ENCODE measurements at places on chromosomes 2 and 18.

DNA sequence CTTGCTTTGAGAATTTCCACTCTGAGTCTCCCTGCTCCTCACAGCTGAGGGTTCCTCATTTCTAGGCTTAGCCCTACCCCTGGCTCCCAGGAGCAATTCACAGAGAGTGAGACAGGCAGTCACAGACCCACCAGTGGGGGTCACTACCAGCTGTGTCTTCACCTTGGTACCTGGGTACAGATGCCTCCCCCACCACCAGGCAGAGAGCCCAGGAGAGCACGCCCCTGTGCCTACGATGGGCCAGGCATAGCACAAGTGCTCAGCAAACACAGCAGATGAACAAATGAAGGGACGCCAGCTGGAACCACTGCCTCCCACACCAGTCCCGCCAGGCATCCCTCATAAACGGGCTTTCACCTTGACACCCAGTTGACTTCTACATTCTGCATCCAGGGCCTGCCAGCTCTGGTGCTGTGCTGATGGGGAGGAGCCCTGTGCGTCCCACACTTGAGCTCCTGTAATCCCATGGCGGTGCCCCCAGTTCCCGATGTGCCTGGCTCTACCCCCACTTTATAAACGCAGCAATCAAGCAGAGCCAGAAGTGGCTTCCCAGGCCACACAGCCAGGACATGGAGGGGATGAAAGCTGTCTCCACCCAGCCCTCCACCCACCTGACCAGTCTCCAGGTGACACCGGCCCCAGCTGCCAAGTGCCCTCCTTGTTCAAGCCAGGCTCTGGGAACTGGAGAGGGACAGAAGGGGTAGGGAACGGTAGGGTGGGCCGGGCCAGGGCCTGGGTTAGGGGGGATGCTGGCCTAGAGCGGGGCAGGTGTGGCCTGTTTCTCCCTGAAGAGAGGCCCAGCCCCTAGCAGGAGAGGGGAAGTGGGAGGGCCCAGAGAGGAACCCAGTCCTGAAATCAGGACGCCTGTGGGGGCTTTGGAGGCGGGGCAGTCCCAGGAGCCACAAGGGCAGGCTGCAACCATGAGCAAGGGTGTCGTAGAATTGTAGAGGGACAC lies 42.5 kb downstream of the SCTR start:
- DNase-seq, result no peak

DNA sequence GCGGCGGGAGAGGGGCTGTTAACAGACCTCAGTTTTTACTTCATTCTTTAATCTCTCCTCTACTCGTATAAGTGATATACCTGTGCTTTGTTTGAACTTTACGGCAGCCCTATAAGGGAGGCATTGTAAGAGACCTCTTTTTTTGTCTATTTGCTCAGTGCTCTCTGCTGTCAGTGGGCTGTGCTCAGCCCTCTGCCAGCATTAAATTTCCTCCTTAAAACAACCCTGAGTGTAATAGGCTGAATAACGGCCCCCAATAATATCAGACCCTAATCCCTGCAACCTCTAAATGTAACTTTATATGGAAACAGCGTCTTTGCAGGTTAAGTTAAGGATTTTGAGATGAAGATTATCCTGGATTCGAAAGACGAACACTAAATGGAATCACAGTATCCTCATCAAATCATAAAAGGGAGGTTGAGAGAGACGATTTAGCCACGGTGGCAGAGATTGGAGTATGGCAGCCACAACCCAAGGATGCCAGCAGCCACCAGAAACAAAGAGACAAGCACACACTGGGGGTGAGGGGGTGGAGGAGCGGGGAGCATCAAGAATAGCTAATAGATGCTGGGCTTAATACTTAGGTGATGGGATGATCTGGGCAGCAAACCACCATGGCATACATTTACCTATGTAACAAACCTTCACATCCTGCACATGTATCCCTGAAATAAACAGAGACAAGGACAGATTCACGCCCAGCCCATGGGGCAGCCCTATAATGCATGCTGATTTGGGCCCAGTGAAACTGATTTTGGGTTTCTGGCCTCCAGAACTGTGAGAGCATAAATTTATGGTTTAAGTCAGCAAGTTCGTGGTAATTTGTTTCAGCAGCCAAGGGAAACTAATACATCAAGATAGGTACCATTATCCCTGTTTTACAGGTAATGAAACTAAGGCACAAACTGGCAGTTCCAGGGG lies 894 bp upstream of the FARSB start:
- no peak for DNase-seq

DNA sequence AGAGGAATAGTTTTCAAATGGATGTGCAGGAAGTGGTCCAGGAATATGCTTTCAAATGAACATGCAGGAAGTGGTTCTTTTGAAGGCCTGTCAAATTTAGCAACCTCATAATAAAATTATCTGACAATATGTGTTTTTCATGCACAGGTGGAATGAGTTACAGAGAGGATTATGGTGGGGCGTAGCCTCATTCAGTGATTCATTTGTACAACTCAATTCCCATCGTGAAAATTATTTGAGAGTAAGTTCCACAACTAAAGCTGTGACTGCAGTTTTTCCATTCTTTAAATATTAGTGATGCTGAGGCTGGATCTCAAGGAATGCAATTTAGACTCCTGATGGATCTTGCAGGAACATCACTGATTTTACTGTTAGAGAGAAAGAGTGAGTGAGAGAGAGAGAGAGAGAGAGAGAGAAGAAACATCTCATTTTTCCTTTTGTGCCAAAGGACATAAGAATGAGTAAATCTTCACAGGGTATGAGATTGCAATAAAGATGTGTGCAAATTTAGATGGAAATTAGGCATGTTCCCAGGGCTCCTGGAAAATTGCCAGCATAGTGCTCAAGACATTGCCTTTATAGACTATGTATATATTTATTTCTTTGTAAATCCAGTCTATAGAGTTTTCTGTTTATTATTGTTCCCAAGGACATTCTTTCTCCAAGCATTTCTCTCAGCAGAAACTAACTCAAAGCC lies 394.9 kb upstream of the ZEB2 start:
- DNase-seq, result no peak

DNA sequence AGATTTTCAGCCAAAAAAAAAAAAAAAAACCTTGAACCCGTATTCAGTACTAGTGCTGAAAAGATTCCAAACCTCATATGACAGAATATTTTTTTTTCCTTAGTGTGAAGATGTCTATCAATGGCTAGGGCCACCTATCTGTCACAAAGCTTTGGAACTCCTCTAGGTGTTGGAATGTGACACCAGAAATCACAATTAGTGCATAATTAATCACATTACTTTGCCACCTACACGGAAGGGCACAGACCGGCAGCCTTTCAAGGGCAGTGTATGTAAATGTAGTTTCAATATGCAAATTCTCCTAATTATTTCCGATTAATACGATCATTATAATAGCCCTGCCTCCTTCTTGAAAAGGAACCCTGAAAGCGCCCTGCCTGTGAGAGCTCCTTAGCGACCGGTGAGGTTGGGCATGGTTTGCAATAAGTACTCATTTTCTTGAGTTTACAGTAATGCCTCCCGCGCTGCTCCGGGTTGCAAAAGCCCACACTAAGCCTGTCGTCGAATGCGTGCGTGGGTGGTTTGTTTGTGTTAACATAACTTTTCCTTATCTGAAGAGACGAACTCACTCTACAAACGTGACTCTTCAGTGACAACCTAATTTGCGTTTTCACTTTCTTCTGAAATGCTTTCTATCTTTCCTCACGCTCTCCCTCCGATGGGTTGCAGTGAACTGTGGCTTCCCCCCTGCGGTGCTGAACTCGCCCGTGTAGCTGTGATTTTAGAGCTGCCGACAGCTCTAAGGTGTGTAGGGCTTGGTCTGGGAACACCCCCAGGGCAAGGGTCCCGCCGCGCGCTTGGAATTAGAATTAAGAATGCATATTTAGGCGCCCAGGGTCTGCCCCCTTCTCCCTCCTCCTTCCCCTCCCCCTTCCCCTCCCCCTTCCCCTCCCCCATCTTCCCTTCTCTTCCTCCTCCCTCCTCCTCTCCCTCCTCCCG lies 765 bp upstream of the ID2 start:
- peak; percentile 79 for DNase-seq

- DNase-seq, result peak; percentile 53
Observed at GRCh38 chr2:230411570-230412370, 4.2 kb upstream of the SP100 start.

GRCh38 chr2:55418072-55418471 lies 1.6 kb downstream of the CCDC88A start:
- DNase-seq, result no peak

DNA sequence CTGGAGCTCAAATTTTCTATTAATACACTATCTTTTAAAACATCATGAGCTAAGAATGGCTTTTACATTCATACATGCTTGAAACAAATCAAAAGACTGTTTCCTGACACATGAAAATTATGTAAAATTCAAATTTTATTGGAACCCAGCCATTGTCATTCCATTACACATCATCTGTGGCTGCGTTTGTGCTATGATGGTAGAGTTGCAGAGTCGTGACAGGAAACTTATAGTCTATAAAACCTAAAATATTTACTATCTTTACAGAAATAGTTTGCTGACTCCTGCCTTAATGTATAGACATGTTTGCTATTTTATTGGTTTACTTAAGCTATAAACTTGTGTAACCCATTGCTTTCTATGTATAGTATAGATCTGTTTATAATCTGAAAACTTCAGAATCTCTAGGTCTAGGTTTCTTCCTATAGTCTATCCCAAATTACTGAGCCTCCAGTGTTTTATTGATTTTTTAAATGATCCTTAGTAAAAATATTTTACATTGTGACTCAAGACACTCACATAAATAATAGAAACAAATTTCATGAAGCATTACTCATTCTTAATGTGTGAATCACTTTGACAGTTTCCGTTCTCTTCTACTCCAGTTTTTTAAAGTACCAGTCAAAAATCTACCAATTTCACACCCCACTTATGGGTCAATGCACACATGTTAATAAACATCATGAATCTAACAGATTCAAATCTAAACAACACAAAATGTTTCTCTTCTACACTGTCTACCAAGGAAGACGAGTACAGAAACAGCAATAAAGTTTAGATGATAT lies 26.4 kb upstream of the MRPL19 start:
- no peak for DNase-seq

GRCh38 chr2:94875064-94875819 lies 4.0 kb downstream of the TEKT4 start:
- DNase-seq, result no peak

GRCh38 chr2:186036862-186037449 lies 298.4 kb downstream of the FSIP2 start:
- no peak for DNase-seq

- DNase-seq, result no peak
Observed at GRCh38 chr2:217837530-217837929, 165.3 kb downstream of the TNS1 start.

DNA sequence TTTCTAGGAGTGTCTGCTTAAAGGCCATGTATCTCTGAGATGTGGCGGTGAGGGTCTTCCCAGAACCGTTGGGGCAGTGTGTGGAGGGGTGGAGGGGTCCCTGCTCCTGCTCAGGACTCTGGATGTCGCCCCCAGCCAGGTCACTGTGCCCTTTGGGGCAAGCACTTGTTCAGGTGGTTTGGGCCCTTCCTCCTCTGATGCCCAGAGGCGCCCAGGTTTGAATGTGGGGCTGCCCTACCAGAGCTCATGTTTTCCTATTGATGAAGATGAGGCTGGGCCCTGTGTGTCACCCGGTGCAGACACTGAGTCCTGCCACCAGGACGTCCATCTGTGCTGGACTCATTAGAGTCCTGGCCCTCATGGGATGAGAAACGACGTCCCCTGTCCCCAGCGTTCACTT lies 14.3 kb upstream of the PER2 start:
- DNase-seq, result no peak

- DNase-seq, result no peak
Observed at GRCh38 chr2:56615760-56616159, 432.0 kb downstream of the CCDC85A start.

DNA sequence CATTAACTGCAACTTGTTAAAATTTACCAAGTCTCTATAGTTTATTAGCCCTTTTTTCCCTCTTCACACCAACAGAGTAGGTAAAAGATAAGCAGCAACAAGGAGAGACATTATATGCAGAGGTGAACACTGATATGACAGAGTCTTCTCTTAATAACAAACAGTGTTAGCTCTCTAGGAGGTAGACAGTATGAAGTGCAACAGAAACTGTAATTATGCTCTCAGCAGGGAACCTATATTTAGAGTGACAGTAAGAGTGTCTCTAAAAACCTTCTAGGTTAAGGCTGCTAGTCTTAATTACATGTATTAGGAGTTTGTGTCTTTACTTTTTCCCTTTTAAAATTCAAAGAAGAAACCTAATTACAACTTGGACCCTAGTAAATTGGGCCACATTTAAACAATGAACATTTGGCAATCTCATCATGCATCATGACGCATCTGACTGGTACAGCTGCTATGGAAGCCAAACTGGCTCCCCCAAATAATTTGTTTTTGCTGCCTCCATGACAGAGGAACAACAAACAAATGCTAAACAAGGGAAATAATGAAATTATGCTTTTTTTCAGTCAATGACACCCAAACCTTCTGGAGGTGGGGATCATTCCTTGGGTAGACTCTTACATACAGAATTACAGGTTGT lies 69.9 kb upstream of the MMADHC start:
- DNase-seq, result no peak

DNA sequence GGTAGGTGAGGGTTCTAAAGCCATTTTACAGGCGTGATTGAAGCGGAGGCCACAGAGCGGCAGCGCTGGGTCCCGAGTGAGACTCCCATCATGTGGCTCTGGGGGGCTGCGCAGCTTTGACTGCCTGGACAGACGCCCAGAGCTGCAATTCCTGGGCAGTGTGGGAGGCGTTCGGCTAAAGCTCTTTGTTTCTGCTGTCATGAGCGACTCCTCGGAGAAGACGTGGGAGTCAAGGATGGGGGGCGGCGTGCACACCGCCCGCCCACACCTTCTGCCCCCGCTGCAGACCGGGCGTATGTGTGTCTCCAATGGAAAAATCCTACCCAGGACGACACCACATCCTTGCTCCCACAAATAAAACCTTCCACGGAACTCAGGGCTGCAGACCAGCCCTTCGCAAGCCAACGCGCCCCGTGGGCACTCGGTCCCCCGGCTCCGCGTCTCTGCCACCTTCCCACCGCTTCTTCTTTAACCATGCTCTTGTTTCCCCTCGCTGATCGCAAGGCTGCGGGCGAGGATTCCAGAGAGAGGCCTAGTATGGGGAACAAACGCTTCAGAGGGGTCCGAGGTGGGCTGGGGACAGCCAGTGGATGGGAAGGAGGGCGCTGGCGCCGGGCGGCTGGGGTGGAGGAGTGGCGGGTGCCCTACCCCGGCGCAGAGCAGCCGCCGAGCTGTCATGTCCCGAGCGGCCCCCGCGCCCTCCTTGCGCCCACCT lies 680 bp upstream of the LBH start:
- DNase-seq, result no peak

- no peak for DNase-seq
Observed at GRCh38 chr2:163647300-163647699, 88.5 kb downstream of the FIGN start.

DNA sequence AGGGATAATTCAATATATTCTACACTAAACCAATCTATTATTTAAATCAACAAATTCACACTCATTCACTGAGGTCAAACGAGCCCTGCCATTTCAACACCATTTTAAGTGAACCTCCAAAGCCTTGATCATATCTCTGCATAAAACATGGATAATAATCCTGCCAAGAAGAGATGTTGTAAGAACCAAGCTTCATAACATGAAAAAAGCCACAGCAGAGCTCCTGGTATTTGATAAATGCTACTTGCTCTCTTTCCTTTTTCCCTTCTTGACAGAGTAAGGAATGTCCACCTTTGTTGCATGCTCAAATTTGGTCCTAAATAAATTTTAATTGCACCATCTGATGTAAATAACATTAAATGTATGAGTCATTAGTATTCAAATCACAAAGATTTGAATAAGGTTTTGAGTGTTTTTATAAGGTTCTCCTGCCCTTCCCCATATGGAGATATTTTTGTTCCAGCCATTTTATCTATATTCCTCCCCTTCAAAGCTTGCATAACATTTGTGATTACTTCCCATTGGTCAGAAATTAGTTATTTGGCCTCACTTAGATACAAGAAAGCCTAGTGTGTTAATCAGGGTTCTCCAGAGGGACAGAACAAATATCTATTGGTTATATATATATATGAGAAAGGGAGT lies 318.8 kb downstream of the RND3 start:
- DNase-seq, result no peak

All from stimulated activated CD8-positive, alpha-beta memory T cell treated with anti-CD3 and anti-CD28 coated beads, Interleukin-15, amount 100 ng/mL, for 48 hours (primary cell).